Jurkat, Clone E6-1 (cell line): ENCODE measurements at places on chromosomes 1 and 21.

- no peak for DNase-seq
Measured at GRCh38 chr21:45562965-45563364, 20.7 kb upstream of the SLC19A1 start.

DNA sequence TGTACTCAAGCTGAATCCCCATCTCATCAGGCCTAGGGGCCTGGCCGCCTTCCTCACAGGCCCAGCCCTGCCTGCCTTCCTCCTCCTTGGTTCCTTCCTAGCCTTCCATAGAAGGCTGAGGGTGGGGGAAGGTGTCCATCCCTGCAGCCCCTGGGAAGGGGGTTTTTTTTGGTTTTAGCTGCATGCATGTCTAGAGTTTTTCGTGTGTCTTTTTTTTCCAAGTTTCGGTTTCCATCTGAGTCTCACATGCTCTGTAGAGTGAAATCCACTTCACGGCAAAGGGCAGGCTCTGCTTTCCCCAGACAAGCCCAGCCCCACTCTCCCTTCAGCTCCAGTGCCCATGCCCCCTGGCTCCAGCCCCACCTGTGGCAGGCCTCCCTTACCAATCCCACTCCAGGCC lies 32.1 kb downstream of the GRHL3 start:
- no peak for DNase-seq

DNA sequence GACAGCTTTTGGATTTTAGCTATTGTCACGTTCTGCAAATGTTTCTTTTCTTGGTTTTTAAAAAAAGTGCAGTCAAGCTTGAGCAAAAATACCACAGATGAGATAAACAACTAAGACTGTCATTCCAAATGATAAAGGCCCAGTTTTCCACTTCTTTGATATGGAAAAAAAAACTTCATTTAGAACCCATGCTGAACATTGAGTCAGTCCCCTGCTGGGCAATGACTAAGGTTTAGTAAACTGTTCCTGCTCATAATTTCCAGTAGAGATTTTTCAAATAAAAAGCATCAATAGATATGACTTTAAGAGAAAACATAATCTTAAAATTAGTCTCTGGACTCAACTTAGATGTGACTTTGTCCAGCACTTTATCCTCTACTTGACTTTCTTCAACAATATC lies 167.9 kb upstream of the C8B start:
- no peak for DNase-seq

DNA sequence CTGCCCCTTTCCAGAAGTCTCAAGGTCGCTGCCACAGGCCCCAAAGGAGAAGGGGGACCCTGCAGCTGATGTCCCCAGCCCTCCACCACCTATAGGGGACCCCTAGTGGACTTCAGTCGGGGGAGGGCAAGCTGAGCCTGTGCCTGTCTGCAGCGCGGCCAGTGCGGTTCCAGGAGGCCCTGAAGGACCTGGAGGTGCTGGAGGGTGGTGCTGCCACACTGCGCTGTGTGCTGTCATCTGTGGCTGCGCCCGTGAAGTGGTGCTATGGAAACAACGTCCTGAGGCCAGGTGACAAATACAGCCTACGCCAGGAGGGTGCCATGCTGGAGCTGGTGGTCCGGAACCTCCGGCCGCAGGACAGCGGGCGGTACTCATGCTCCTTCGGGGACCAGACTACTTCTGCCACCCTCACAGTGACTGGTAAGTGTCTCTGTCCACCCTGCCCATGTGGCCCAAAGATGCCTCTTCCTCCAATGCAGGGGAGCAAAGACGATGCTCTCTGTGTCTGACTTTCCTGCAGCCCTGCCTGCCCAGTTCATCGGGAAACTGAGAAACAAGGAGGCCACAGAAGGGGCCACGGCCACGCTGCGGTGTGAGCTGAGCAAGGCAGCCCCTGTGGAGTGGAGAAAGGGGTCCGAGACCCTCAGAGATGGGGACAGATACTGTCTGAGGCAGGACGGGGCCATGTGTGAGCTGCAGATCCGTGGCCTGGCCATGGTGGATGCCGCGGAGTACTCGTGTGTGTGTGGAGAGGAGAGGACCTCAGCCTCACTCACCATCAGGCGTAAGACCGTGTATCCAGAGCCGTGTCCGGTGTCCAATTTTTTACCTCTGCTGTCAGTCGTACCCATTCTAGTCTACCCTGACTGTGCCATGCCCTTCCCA lies 79.9 kb downstream of the OBSCN start:
- DNase-seq = no peak

- no peak for DNase-seq
Measured at GRCh38 chr1:78718566-78718965, 68.9 kb downstream of the IFI44 start.

DNA sequence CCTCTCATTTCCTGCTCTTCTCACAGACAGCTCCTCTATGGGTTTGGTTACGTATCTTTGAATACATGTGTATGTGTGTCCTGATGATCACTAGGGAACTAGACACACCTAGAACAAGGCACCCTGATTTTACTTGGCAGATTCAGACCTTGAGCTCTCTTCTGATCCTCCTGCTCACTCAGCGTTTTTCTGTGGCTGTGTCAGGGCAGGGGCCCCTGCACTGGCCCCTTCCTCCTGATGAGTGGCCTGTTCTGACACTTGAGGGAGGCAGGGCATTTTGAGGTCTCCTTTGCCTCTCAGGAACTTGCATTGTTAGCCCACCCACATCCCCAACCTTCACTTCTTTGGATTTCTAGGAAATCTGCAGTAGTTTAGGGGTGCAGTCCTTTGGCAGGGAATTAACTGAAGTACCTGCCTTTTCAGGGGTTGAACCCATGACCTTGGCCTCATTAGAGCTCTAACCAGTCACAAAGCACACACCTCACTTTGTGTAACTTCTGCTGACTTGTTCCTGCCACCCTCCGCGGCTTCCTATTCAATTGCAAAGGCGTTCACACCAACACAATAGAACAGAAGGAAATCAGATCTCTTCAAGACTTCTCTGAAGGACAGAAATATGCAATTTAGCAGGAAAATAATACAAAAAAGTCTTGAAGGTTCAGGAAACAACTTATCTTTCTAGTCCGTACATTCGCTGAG lies 8.8 kb downstream of the SMYD2 start:
- DNase-seq = no peak

DNA sequence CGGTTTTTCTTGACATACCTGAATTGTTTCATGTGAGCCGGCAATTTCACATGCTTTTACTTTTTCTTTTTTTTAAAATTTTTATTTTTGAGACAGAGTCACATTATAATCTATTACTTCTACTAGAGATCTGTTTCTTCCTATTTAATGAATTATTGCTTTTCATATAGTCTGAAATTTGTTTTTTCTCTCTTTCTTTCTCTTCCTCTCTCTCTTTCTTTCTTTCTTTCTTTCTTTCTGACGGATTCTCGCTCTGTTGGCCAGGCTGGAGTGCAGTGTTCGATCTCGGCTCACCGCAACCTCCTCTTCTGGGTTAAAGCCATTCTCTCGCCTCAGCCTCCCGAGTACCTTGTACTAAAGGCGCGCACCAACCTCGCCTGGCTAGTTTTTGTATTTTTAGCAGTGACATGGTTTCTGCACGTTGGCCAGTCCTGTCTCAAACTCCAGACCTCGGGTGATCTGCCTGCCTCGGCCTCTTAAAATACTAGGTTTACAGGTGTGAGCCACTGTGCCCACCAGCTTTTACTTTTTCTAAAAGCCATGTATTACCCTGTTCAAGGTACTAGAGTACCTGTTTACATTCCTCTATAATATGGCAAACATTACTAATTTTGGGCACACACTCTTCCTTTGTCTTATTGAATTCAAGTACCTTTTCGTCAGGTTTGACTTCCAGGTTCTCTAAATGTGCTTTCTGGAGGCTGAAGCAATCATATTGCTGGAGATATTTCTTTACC lies 86.5 kb upstream of the RHOU start:
- no peak for DNase-seq

- no peak for DNase-seq
Measured at GRCh38 chr1:233144434-233144833, 151.1 kb downstream of the PCNX2 start.

- DNase-seq = no peak
Measured at GRCh38 chr1:17485281-17485680, 45.8 kb upstream of the RCC2 start.

GRCh38 chr1:198575292-198575691 lies 34.8 kb upstream of the ATP6V1G3 start:
- no peak for DNase-seq

DNA sequence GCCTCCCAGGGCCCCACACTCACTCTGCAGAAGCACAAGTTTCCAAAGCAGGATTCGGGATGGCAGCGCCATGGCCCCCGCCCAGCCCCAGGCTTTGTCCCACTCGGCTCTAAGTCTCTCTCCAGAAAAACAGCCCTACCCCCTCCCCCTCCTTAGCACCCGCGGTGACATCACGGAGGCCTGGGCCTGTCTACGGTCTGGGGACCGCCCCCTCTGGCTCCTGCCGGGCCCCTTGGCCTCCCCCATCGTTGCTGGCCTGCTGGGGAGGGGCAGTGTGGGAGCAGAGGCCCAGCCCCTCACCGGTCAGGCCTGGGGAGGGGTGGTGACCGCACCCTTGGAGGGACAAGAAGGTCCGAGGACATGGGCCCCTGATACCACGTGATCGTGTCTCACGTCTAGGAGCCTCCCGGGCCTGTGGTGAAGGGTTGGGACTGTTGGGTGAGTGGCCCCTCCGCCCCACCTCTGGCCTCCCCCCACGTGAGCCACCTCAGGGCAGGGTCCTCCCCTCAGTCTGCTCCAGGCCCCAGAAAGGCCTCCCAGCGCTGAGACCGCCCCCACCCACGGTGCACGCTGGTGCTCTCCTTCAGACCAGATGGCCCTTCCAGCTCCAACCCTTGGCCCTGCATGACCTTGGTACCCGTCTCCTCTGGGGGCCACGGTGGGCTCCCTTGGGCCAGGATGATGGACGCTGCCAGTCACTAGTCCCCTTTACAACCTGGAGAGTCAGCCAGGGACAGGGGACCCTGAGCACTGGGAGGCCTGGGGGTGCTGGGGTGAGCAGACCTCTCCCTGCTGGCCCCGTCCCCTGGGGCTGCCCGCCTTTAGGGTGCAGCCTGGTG lies at the start of gene MXRA8:
MXRA8 (minus strand) TSS at position 123 of the 839 bp plus-strand sequence; CDS start at position 72, 51 bp downstream.
- DNase-seq = no peak

GRCh38 chr1:64865105-64865757 lies 101.1 kb downstream of the JAK1 start:
- DNase-seq = no peak

GRCh38 chr1:63975481-63975880 lies 201.7 kb downstream of the ROR1 start:
- no peak for DNase-seq

GRCh38 chr1:42380586-42381279 lies at the start of gene RIMKLA:
Gene RIMKLA, plus strand, starts transcription at chr1:42380792. Its CDS starts 143 bp downstream, at chr1:42380935.
- DNase-seq = peak; percentile 35

DNA sequence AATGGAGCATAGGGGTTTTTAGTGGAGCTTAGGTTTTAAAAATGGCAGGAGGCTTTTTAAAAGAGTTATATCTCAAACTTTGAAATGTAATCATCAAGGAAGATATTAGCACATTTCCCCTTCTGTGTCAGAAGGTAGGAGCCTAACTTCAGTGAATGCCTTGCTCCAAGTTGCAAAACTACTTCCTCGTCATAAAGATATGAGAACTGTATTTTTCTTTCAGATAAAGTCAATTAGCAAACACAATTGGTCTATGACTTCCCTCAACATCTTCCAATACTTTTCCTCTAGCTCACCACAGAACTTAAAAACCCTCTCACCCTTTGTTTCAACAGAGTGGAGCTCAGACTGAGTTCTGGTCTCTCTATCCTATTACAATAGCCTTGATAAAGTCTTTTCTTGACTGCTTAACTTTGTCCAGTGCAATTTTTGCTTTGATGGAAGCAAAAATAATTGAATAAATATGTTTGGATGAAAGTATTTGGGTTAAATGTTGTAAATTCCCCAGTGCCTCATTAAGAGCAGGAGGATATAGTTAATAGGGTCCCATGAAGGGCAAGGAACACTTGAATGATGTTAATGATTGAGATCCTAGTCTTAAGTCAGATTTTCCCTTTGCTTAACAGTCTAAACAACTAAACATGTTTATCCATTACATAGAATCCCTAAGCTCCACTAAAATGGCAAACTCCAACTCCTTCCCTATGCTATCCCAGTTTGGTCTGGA lies 58.9 kb downstream of the TNFSF18 start:
- DNase-seq = no peak

- no peak for DNase-seq
Measured at GRCh38 chr1:176134666-176135065, 72.4 kb downstream of the COP1 start.

DNA sequence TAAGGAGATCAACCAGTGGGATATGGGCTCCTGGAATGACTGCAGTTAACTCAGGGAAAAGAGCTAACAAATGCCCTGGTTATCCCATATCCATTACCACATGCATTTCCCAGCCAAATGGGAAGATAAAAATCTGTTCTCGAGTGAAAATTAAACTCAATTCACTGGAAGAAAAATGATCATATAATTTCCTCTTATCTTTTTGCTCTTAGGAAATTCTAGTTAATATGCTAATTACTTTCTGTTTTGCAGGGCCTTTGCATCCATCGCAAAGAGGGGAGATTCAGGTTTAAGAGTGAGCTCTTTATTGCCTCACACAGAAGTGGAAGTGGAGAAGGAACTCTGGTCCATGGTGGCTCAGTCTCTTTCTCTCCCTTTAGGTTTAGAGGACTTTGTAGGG lies 3.9 kb upstream of the IL24 start:
- no peak for DNase-seq

DNA sequence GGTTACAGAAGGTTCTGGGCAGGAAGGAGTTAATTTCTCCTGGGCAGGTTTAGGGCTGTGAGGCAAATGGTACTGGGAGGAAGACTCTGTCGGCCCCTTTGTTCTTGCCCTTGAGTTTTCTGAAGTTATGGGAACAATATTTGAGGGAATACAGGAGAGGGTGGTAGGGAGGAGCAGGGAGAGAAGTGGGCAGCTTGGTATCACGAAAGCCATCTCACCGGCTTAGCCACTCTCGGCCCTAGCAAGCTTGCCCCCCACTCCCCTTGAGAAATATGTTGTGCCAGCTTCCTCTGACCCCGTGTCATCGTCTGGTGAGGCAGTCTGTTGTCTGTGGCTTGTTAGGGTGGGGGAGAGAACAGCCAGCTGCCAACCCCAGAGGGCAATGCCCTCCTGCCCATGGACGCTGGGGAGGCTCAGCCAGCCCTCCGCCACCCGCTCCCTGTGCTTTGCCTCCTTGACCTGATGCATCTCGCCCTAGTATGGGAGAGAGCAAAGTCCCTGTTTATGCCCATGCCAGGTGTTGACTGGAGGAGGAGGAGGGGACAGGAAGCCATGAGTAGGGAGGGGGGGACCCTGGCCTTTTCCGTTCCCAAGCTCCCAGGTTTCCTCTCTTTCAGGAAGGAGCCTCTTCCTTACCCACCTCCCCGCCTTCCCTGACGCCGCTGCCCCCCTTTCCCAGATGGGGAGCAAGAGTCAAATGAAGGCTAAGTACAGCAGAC lies 1.2 kb downstream of the EFNA1 start:
- DNase-seq = no peak

- DNase-seq = no peak
Measured at GRCh38 chr1:227357171-227357926, 39.1 kb upstream of the CDC42BPA start.

- DNase-seq = no peak
Measured at GRCh38 chr1:185373813-185374529, 56.9 kb upstream of the IVNS1ABP start.

DNA sequence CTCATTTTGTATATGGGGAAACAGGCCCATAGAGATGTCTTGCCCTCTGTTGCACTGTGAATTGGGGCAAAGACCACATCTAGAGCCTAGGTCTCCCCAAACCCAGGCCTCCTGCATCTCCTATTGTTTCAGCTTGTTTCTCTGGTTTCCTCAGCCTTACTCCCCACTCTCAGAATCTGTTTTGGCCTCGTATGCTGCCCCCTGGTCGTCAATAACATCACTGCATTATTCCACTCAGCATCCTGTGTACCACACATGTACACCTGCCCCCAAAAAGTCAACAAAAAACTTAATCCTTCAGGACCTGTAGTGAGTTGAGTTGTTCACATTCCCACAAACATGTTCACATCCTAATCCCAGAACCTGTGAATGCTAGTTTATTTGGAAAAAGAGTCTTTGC lies 184.8 kb downstream of the BRINP2 start:
- DNase-seq = peak; percentile 14
